ENCODE measurements at places on chromosomes 16 and 17.
A peak's percentile ranks its signal among the peaks of the same experiment; 100 is the strongest.

GRCh38 chr17:6073620-6074019 is 3.4 kb downstream of the WSCD1 start:
- DNase-seq, result no peak

GRCh38 chr17:57628421-57628820 is 116.7 kb downstream of the CCDC182 start:
- DNase-seq, result no peak

GRCh38 chr16:19225651-19226050 is 57.6 kb downstream of the SYT17 start:
- no peak for DNase-seq

- DNase-seq, result peak; percentile 28
Observed at GRCh38 chr16:67158637-67159600, 790 bp downstream of the TRADD start.

DNA sequence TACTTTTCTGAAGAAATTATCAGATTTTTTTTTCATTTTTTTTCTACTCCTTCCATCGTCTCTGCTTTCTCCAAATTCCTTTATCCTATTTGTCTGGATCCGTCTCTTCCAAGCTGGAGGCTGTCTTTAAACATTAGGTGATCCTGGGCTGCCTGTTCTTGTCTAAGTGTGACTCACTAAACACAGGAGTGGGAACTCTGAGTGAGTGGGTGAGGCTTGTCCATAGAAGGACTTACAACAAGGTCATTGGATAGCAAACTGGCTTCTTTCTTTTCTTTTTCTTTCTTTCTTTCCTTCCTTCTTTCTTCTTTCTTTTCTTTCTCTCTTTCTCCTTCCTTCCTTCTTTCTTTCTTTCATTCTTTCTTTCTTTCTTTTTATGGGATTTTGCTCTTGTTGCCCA is 18.2 kb downstream of the ALOX15 start:
- DNase-seq, result peak; percentile 45

DNA sequence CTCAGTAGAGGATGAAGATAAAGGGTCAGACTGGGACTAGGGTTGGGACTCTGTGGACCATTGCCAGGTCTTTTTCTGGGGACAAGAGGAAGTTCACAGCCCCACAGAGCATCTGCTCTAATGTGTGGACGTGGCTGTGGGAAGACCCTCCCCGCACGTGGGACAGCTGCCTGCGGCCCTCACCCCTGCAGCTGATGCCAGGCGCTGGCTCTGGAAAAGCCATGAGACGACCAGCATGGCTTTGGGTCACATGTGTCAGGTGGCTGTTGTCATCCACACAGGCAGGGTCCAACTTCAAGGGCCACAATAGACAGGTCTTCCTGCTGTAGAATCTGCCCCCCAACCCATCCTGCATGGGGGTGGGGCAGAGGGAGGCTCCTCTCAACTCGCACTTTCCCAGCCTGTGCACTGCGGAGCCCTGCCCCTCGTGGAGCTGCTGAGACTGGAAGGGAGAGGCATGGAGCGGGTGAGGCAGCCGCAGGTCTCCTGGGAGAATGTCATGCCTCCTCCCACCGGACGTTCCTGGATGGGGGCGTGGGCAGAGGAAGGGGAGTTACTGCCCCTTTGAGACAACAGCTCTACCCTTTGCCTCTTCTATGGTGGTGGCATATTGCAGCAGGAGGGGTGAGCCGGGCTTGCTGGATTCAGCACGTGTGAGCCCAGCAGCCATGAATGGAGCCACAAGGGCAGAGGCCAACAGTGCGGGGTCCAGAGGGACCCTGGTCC is 53.4 kb downstream of the PIMREG start:
- no peak for DNase-seq

DNA sequence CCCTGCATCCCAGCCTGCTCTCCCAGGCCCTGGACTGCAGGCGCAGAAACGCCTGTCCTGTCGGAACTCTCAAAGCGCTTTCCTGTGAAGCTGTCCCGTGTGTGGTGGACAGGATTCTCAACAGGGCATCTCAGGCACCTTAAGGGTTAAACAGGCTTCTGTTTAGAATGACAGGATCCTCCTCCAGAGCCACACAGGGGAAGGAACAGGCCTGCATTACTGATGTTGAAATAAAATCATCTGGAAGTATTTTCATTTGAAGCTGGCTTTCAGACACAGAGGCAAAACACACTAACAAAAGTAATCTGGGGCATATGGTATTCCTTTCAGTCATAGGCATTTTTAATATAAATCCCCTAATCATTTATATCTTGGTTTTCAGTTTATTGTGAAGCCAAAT is 7.4 kb downstream of the HS3ST3A1 start:
- DNase-seq, result no peak

DNA sequence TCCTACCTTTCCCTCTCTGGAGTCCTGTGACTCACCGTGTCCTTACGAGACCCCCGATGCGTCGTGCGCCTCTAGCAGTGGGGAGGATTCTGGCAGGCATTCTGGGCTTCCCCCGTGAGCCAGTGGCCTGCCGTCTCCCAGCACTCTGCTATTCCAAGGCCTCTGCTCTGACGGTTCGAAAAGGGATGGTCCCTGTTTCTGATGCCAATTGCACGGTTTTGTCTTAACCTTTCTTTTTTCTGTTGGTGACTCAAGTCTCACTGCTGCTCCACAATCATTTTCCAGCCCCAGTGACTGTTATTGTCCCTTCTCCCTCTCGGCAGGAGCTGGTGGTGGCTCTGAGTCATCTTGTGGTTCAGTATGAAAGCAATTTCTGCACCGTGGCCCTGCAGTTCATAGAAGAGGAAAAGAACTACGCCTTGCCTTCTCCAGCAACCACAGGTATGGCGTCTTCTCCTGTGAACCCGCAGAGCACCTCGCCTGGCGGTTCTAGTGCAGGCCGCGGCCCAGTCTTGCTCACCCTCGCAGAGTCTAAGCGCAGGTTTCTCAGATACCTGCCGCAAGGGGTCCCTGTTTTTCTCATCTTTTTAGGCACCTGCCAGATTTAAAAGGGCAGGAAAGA is 100.1 kb upstream of the CHMP6 start:
- peak; percentile 77 for DNase-seq

DNA sequence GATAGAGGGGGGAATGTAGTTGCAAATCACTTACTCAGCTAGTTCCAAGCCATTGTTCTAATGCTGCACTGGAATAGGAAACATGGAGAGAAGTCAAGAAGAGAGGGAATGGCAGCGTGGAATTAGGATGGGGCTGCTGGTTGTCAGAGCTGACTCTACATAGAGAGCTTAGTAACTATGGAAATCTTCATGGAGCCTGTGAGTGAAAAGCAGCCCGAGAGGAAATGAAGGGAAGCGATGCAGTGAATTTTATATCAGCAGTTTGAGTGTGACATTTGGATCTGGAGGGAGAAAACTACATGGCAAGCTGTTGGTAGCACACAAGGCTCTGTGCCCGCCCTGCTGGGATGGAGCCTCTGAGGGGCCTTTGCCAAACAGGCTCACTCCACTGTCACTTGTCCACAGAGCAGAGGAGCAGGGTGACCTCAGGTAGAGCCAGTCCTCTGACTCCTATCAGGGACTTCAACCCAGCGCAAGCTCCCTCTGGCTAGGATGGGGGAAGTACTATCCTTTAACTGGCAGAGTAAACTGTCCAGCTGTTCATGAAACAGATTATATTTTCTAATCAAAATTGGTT is 27.9 kb upstream of the PMFBP1 start:
- no peak for DNase-seq

GRCh38 chr16:59773330-59773729 is 1039.2 kb upstream of the GOT2 start:
- no peak for DNase-seq

DNA sequence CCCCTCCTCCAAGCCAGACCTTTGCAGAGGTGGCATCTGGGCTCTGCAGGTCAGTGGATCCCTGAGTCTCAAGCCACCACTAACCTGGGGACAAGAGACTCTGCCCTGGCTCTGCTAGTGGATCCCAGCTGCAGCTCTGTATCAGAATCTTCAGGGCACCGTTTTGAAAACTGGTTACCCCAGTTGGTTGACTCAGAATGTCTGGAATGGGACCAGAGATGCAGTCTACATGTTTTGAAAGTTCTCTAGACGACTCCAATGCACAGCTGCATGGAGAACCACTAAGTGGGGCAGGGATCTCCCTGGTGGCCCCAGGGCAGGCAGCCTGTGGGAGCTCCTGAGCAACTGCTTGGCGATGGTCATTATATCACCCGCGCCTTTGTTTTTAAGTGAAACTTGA is 34.1 kb upstream of the ADORA2B start:
- DNase-seq, result no peak

DNA sequence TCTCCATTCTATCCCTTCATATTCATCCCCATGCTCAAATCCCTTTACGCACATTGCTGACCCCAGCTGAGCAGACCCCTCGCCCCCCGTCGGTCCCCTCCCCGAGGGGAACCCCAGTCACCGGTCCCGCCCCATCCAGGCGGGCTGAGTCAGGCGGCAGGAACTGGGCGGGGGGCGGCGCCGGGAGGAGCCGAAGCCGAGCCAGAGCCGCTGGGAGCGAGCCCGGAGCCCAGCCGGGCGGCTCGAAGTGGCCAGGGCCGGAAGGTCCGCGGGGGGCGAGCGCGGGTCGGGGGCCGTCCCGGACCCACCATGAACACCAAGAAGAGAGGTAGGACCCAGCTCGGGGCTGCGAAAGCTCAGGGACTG is 8.6 kb downstream of the RIPOR1 start:
- DNase-seq, result peak; percentile 57

DNA sequence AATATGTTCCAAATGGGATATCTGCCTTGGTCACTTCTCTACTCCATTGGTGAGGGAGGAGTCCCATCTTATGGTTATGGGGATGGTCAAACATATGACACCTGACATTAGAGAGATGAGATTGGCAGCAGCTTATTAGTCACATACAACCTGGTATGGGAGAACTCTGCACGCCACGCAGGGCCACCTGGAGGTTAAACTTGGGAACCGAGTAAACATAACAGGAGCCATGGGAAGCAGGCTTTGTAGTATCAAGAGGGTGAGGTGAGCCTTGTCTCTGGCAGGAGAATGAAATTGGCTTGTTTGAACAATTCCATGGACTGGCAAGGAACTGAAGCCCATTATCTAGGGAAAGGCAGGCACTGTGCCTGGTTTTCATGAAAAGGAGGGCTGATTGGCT is 238.7 kb upstream of the ELAC2 start:
- DNase-seq, result no peak

DNA sequence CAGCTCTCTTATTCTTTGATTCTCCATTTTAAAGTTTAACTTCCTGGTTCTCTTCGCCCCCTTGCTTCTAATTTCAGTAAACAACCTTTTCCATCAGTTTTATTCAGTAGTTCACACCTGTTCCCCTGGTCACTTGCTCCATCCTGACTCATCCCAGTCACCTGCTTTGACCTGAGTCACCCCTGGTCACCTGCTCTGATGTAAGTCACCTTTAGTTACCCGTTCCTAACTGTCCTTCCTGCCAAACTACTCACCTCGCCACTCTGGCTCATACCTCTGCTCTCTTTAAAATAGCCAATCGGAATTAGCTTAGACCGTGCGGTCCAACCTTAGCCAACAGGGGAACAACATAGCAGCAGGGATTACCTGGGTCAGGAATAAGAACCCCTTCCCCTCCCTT is 4.7 kb upstream of the NLRC5 start:
- no peak for DNase-seq

GRCh38 chr16:82881516-82881915 is 254.7 kb downstream of the CDH13 start:
- DNase-seq, result no peak

DNA sequence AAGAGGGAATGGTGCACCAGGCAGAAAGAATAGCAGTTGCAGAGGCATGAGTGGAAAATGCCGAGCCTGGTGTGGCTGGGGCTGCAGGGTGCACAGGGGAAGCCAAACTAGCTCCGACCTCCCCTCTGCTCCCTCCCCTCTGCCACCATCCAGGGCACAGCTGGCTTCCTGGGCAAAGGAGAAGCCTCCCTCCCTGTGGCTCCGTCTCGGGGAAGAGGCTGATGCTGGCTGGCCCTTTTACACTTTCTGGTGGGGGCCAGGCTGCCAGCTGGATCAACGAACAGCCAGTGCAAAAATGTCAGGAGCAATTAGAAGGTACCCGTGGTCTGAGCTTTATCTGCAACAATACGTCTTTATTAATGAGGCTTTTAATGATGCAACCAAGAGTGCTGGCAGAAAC is 37.1 kb upstream of the KCNJ12 start:
- DNase-seq, result no peak

DNA sequence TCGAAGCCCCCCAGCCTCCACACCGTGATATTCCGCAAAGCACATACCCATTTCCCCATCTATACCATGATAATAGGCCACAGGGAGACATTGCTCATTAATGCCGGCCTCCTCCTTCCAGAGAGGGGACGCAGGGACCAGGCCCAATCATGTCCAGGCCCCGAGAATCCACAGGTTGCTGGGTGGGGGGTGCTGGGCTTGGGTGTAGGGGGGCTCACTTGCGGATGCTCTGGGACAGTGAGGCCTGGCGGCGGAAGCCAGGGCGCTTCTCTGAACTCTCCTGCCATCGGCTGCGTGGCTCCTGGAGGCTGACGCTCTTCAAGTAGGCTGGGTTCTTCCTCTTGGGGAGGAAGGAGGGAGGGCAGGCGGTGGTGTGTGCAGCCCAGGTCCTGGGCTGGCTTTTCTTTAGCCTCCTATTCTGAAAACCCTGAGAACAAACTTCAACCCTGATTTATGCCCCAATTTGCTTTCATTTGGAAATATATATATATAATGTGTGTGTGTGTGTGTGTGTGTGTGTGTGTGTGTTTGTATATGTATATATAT is 12.2 kb downstream of the AANAT start:
- DNase-seq, result no peak
